ENCODE measurements at places on chromosomes 16 and 17.

DNA sequence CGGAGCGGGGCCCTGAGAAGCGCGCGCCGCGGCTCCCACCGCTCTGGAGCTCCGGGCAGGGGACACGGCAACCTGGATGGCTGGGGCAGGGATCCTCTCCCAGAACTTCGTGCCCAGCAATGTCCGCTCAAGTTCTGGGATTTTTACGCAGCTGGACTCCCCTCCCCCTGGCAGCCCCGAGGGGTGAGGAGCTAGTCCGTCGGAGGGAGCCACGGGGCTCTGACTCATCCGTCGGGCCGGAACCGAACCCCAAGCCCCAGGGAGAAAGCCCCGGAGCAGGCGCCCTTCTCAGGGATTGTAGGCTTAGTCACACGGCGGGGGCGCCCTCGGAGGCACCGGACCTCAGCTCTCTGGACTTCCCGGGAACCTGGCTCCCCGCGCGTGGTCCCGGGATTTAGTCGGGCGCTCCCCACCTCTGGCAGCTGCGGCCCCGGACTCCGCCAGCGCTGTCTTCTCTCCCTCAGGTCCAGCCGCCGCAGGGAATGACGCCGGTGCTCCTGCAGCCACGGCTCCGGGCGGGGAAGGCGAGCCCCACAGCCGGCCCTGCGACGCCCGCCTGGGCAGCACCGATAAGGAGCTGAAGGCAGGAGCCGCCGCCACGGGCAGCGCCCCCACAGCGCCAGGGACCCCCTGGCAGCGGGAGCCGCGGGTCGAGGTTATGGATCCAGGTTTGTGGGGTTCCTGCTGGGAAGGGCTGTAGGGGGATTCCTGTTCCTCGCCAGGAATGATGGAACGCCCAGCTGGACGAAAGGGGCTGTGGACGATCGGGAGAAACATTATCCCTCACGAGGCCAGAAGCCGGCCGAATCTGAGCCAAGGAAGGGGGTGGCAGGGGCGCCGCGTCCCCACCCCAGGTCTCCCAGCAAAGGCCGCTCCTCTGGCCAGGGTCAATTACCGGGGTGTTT, 830 bp downstream of the SPHK1 start:
- DNase-seq, result peak; percentile 17

DNA sequence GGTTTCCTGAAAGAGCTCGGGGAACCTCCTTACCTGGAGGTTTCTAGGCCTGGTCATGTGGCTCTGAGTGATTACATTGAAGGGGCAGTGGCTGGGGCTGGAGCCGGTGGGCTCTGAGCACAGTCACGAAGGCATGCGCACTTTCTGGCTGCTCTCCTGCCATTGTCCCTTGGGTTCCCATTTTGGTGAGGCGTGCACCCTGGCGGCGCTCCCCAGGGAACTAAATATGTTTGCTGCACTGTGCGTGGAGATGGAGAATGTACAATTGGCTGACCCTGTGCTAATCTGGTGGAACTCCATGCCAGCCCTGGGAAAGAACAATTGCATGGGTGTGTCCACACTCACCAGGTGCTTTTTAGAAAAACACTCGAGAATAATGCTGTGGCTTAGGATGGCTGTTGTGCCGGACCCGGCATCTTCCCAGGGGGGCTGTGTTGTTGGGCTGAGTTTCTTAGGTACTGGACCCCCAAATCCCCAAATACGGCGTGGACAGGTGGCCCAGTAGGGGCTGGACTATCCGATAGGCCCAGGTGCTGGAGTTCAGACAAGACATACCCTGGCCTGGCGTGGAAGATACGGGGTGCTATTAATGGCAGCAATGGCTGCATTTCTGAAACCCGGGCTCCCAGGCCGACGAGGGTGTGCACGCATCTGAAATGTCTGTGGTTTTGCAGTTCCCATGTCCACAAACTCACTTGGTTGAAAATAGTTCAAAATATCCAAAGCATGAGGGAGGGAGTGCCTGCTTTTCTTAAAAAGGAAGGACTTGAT, 230.5 kb downstream of the SEC14L1 start:
- DNase-seq, result no peak

DNA sequence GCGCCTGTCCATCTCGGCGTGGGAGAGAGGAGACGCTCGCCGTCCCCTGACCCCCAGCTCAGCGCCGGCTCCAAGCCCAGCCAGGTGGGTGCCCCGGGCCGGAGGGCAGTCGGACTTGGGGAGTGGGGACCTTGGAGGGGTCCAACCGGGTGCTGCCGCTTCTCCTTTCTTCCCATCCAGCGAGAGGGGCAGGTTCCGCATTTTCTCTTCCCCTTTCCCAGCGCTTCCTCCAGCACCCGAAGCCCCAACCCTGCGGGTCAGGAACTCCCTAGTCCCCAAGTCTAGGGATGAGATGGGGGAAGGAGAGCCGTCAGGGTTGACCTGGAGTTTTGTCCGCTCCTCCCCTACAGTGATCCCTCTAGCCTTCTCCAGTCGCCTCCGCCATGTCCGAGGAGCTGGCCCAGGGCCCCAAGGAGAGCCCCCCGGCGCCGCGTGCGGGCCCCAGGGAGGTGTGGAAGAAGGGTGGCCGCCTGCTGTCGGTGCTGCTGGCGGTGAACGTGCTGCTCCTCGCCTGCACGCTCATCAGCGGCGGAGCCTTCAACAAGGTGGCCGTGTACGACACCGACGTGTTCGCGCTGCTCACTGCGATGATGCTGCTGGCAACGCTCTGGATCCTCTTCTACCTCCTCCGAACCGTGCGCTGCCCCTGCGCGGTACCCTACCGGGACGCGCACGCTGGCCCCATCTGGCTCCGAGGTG, at the start of gene OTOP2:
OTOP2 (plus strand) TSS at position 24 of the 699 bp plus-strand sequence; CDS start at position 384, 360 bp downstream.
- DNase-seq, result no peak

- no peak for DNase-seq
Observed at GRCh38 chr16:31020536-31020935, 10.1 kb upstream of the STX1B start.

GRCh38 chr16:67174706-67175231, 4.4 kb downstream of the NOL3 start:
- DNase-seq, result no peak

DNA sequence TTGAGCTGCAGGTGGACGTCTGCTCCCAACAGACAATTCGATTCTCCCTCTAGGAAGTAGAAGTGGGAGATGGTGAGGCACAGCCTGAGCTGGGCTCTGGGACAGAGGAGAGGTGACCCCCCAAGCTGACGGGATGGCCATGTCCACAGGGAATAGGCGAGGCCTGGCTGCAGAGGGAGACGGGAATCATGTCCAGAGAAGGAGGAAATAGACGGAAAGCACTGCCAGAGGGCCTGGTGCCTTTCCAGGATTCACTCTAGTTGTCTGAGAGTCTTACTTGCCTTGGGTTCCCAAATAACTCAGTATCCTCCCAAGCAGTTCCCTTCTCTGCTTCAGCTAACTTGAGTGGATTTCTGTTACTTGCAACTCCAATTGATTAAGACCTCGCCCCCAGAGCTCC, 4.3 kb upstream of the CRISPLD2 start:
- no peak for DNase-seq

Measured in stimulated activated CD8-positive, alpha-beta memory T cell treated with anti-CD3 and anti-CD28 coated beads, Interleukin-4, amount 100 ng/mL, for 1 hour (primary cell).